Endothelial cell (in vitro differentiated cells): ENCODE measurements at places on chromosomes 3 and 15. TPM values are rescaled to one million over a fixed set of nuclear protein-coding genes. Genes with fewer than 3 reads are reported as not detected.

The HIGD1A gene
- 60.7 TPM for total RNA-seq

- no peak for DNase-seq
Measured at GRCh38 chr3:131795390-131796090, 239.3 kb downstream of the CPNE4 start.

GRCh38 chr3:31635545-31635944 is 102.8 kb downstream of the STT3B start:
- DNase-seq: no peak

GRCh38 chr3:8875836-8876235 is 87.4 kb downstream of the RAD18 start:
- DNase-seq: no peak

The GOLGA6B gene
- not detected for total RNA-seq

The TRANK1 gene
- 2.8 TPM for total RNA-seq

The TM2D3 gene
- total RNA-seq: 37.7 TPM

- DNase-seq: no peak
Measured at GRCh38 chr3:149003653-149004305, 12.4 kb downstream of the GYG1 start.

DNA sequence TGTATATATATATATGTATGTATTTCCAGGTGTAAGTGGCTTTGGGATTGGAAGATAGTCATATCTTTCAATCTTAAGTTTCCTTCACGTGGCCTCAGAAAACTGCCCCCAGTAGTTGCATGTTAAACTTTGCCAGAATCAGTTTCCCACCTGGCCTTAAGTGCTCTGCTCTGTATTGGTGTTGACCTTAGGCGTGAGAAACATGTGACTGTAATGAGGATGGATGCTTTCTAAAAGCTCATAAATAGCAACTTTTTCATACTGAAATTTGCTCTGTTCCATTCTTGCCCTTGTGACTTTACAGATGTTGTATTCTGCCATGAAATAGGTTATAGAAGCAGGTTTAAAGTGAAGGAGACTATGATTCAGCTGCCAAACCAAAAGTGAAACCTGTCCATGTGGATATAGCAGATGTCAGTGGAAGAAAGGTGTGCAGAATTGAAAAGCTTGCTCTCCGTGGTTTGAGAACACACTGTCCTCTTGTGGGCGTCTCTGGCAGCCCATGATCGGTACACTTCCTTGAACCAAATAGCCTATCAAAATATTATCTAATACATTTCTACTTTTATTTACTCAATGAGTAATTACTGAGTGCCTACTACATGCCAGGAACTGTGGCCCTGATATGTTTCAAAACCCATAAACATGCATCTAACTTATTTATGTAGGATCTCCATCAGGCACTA is 15.8 kb downstream of the SCG5 start:
- DNase-seq: no peak

The SMAD6 gene
- 21.3 TPM for total RNA-seq

DNA sequence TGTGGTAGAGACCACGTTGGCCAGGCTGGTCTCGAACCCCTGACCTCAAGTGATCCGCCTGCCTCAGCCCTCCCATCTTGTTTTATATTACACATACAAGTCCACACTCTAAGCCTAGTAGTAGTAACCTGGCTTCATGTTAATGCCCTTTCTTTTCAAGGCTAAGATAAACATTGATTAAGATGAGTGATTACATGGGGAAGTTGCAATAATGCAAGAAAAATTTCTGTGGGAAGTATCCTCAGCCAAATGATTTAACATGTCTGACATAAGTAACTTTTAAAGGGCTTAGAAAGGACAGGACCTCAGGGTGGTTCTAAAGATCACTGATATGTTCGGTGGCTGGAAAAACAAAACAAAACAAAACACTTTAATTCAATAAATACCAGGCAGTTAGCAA is 72.1 kb downstream of the SFMBT1 start:
- DNase-seq: no peak

- peak; percentile 12 for DNase-seq
Measured at GRCh38 chr3:122577409-122578031, at the start of gene PARP15. PARP15 (plus strand) TSS chr3:122577650; CDS start chr3:122577668, 18 bp downstream.

DNA sequence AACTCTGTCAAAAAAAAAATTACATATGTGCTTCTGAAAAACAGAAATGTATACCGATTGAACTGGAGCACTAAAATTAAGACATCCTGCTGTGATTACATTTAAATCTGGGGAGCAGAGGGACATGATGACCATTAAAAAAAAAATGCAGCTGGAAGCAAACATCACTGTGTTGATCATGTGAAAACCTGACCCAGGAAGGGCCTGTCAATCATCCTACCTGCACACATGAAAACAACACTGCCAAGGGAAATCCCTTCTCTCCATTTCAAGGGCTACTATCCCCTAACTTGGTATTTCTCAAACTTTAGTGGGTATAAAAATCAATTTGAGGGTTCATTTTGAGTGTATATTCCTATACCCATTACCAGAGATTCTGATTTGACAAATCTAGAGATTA is 719.9 kb upstream of the CBLB start:
- no peak for DNase-seq

The SERPINI2 gene
- total RNA-seq: not detected

The AGTR1 gene
- total RNA-seq: not detected

The GRAMD2A gene
- 0.31 TPM for total RNA-seq

The MLF1 gene
- 59.8 TPM for total RNA-seq

DNA sequence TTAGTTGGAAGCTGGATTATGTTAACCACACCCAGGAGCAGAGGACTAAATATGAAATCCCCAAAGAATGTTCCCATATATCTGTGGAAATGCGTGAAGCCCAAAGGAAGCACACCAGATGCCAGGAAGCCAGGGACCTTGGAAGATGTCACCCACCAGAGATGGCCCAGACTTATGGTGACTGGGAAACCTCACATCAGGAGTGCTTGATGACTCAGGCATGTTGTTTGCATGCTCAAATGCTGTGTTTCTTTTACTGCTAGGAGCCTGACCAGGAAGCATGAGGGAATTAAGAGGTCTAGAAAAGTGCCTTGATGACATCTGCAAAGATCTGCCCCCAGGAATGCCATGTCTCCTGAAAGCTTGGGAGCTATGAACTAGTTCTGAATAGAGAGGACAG is 109.0 kb upstream of the SLC2A2 start:
- DNase-seq: no peak

The TUSC2 gene
- total RNA-seq: 36.4 TPM

DNA sequence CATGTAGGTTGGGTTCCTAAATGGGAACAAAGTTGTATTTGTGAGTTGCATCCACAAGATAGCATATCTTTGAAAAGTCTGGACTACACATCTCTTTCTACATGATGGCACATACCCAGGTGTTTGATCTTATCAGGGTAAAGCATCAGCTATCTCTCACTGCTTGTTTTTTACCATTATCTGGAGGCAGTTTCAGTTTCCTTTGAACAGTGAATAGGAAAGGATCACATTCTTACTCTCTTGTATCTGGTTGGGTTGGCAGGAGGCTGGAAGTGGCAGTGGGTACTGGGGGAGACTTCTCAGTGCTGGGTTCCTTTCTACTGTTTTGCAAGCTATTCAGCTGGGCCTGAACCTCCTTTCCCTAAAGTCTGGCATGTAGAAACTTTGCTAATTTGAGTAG is 4.1 kb downstream of the CEMIP start:
- no peak for DNase-seq
